Activated CD8-positive, alpha-beta T cell treated with anti-CD3 and anti-CD28 coated beads for 36 hours (primary cell): ENCODE measurements at places on chromosomes 12 and 14.

- no peak for DNase-seq
These were observed 124.5 kb downstream of the CALM1 start for GRCh38 chr14:90521084-90521929.

GRCh38 chr14:25001601-25002000, 48.3 kb downstream of the STXBP6 start:
- DNase-seq, result no peak

GRCh38 chr12:124685689-124686369, 118.4 kb upstream of the NCOR2 start:
- DNase-seq, result no peak

DNA sequence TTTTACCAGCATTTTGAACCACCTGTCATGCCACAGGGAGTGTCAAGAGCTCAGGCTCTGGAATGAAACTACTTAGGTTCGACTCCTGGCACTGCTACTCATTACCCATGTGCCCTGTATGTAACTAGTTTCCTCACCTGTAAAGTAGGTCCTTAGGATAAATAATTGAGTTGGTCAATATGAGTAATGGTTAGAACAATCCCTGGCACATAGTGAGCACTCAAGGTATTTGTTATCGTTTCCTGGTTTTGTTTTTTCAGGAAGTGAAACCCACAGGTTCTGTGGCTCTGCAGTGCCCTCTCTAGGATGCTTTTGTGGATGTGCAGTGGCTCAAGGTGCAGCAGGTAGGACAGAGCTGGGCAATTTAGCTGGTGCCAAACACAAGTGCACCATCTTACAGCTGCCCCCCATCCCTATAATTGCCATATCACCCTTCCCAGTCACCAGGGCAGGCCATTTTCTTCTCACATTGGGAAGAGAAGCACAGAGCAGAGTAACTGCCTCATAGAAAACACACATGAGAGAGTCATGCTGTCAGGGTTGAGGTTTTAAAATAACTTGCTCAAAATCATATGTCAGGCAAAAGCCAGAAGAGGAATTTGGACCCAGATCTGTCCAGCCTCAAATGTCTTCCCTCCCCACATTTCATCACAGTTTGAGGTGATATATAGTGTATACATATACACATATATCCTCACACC, 297.5 kb downstream of the RPAP3 start:
- DNase-seq, result peak; percentile 59

DNA sequence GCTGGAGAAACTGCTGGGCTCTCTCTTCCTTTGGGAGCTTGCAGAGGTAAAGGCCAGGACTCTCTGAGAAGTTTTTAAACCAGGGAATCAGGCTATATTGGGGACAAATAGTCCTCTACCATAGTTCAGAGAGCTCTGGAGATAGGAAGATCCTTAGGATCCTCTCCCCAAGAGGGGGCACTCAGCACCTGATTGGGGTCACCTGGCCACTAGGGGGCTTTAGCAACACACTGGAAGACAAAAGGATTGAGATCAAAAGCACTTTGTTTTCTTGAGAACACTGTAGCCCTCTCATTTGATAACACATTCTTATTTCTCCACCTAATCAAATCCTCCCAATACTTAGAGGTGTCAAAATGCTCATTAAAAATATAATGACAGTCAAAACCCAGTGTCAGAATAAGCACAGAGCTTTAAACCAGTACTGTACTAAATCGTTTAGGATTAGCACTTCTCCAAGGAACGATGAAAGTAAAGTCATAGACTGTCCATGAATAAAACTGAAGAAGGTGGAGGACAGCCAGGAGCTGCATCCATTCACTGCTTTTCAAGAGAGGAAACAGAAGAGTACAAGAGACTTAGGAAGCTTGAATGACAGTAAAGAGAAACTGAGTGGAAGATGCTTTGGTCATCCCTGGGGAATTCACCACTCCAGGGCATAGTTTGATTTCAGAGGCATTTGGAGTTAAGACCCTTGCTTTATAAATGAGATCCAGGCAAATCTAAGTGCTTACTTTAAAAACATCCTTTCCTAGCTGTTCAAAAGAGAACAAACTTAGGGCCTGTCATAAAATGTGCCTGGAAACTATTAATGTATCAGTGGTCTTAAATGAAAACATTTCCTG, 26.5 kb downstream of the BMP4 start:
- DNase-seq, result peak; percentile 62

DNA sequence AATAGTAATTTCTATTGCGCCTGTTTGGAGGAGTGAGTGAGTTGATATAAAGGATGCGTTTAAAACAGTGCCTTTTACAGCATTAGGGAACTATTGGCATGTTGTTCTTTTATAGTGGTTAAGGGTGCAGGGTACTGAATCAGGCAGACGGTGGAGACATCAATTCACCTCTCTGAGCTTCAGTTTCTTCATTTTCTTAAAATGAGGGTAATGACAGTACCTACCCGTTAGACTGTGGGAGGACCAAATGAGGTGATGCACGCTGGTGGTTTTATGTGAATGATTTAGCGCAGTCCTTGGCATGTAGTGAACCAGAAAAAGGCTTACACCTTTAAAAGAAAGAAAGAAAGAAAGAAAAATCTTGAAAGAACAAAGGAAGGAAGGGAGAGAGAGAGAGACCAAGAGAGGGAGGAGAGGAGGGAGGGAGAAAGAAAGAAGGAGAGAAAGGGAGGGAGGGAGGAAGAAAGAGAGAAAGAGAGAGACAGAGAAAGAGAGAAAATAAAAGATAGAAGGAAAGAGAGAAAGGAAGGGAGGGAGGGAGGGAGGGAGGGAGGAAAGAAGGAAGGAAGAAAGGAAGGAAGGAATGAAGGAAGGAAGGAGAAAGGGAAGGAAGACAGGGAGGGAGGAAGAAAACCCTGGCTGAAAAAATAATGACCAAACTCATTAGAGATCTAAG, 22.2 kb upstream of the CCND2 start:
- DNase-seq, result peak; percentile 66

- DNase-seq, result no peak
These were observed 131.9 kb upstream of the SLC38A2 start for GRCh38 chr12:46504494-46504893.

DNA sequence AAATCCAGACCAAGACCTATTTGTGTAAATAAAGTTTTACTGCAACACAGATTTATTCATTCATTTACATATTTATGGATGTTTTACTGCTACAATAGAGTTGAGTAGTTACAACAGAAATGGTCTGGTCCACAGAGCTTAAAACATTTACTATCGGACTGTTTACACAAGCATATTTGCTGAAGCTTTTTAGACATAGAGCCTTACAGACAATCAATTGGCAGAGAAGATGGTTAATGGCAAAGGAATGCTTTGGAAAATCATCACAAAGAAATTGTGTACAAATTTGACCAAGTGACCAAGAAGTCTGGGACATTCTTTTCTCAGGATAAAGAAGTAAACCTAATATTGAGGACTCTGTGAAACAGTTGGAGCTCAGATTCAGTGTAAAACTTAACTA, 504.3 kb downstream of the SLC16A7 start:
- no peak for DNase-seq

- no peak for DNase-seq
These were observed 30.8 kb upstream of the NINJ2 start for GRCh38 chr12:693934-694533.

DNA sequence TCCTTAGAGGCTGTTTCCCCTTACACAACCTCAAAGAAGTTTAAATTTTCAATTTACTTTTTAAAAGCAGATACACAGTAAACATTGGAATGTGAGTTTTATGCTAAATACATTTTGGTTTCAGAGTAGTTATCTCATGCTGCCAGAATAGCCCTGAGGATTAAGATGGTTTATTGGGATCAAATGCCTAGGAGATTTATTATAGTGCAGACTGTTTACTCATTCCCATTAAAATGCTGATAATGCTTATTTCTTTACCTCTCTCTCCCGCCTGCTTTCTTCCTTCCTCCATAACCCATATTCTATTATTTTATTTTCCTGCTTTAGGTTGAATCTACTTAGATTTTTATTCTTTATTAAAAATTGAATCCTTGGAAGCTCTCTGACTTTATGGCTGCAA, 340.2 kb downstream of the DIO2 start:
- DNase-seq, result no peak

- no peak for DNase-seq
These were observed 102.0 kb downstream of the HMGA2 start for GRCh38 chr12:65926119-65926908.

GRCh38 chr12:67645126-67645525, 3.4 kb upstream of the DYRK2 start:
- DNase-seq, result no peak

- peak; percentile 51 for DNase-seq
These were observed 851 bp downstream of the HSP90B1 start for GRCh38 chr12:103930787-103931735.
